ENCODE measurements at places on chromosomes 12 and 14. TPM values are rescaled to one million over a fixed set of nuclear protein-coding genes. Genes with fewer than 3 reads are reported as not detected.

Gene UBR7
- total RNA-seq = 23.9 TPM

Gene BIN2
- 0.22 TPM for total RNA-seq

Gene VSIG10
- total RNA-seq = 42.6 TPM

Gene KRT72
- 0.17 TPM for total RNA-seq

Gene TRIM9
- 4.6 TPM for total RNA-seq

Gene CMAS
- total RNA-seq = 36.1 TPM

Gene ZDHHC17
- total RNA-seq = 25.3 TPM

Gene TMEM229B
- total RNA-seq = 0.71 TPM

DNA sequence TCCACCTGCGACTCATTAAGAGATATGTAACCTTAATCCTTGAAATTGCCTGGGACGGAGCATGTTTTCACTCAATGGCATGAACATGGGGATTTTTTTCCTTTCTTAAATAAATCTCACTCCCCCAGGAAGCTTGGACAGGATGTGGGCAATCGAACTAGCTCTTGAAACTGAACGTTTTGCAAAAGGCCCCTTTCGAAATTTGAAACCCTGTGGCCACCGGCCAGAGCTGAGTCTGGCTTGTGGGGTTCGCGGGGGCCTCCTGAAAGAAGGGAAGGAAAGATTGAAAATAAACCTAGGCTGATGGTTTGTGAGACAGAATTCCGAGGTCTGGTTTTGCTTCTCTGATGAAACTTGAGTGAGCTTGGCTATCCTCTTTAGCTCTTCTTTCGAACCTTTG is 101.4 kb upstream of the RTL1 start:
- DNase-seq = no peak

DNA sequence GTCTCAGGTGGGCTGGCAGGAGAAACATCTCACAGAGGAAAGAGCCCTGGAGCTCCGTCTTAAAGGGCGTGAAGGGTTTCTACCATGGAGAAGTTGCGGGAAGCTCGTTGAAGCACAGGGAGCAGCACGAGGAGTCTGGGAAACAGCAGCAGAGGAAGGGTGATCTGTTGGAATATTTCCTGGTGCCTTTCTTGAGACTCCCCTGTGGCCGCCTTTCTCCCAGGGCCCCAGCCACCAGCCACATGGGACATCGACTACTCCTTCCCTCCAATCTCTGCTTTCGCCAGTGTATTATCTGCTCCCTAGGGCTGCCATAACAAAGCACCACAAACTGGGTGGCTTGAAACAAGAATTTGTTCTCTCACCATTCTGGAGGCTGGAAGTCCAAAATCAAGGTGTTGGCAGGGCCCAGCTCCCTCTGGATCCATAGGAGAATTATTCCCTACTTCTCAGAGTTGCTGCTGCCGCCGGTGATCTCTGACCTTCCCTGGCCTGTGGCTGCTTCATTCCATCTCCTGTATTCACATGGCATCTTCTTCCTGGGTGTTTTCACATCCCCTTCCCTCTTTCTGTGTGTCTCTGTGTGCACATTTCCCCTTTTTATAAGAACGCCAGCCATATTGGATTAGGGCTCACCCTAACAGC is 152.8 kb upstream of the GSC start:
- no peak for DNase-seq

DNA sequence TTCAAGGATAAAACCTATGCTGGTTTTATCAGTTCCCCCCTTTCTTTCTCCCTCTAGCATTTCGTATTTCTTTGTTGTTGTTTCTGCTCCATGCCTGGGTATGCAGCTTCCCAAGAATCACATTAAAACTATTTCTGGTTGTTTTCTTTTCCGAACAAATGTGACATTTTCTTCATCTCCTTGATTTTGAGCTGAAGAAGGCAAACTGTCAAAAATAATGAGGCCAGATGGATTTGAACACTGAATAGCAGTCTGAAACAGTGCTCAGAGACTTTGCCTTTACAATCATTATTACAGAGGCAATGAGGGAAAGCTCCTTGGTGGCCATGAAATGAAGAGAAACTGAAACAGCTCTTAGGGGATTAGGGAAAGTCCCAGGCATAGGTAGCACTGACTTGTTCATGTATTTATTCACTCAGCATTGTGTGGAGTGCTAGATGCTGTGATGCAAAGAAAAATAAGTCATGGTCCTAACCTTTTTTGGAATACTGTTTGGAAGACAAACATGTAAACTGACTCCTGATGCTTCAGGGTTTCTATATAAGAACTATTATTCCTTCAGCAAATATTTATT is 319.5 kb downstream of the FUT8 start:
- no peak for DNase-seq

- DNase-seq = no peak
Measured at GRCh38 chr12:66188584-66189485, at the start of gene IRAK3. Gene IRAK3 (plus strand): TSS chr12:66189214. CDS start chr12:66189300, 86 bp downstream.

- DNase-seq = no peak
Measured at GRCh38 chr14:96920023-96920422, 122.8 kb downstream of the VRK1 start.

DNA sequence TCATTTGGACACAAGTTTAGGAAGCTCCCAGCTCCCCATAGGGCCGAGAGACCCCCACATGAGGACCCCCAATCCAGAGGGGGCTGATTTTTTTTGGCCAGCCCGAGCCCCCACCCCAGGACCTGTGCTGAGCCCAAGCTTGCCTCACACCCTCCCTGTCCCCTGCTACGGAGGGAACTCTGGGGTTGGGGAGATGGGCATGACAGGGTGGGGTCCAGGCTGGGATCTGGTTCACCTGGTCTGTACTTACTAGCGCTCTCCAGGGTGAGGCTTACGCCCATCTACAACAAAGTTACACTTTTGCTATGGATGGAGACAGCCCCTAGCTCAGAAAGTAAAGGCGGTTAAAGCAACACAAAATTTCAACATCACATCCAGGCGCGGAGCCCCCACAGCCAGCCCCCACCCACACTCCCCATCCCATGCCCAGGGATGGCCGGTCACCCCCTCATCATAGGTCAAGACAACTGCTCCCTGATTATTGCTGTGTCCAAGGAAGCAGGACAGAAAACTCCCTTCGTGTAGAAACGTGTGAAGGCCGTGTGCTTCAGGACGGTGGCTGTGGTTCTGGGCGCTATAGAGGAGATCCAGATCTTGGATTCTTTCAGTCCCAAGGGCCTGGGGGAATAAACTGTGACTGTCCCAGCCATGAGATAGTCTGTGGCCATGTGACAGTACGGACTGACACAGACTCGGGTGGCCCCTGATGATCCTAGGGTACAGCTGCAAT is 10.7 kb downstream of the SLC25A29 start:
- DNase-seq = no peak

DNA sequence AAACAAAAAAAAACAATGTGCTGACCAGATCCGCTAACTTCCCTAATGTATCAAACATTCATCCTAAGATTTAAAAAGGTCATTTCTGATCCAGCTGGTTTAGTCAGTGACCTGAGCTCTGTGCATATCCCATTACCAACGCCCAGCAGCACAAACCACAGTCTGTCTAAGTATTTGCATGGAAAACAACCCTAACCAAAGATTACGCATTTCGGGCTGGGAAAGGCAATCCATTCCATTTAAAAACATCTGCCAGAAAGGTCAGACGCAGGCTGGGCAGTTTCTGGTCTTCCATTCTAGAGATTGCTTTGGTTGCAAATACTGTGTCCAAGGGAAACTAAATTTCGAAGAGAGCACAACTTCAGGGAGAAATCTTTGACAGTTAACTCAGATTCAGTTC is 234.9 kb downstream of the FLRT2 start:
- DNase-seq = no peak

- no peak for DNase-seq
Measured at GRCh38 chr12:112413855-112414625, 4.6 kb upstream of the RPL6 start.

DNA sequence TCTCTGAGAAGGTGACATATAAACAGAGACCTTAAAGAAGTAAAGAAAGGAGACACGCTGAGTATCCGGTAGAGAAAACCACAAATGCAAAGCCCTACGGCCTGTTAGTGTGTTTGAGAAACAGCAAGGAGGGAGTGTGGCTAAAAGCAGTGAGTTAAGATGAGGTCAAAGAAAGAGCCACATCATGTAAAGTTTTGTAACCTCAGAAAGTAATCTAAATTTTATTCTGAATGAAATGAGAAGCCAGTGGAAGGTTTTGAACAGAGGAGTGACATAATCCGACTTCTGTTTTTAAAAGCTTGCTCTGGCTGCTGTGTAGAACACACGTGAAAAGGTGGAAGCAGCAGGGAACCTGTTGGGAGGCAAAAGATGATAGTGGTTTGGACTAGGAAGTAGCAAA is 32.6 kb downstream of the PPP2R5E start:
- no peak for DNase-seq

GRCh38 chr14:82366803-82367202 is 833.1 kb upstream of the SEL1L start:
- no peak for DNase-seq

GRCh38 chr14:32478050-32478449 is 149.0 kb downstream of the AKAP6 start:
- no peak for DNase-seq

- DNase-seq = no peak
Measured at GRCh38 chr12:99087278-99087677, 442.2 kb downstream of the APAF1 start.

DNA sequence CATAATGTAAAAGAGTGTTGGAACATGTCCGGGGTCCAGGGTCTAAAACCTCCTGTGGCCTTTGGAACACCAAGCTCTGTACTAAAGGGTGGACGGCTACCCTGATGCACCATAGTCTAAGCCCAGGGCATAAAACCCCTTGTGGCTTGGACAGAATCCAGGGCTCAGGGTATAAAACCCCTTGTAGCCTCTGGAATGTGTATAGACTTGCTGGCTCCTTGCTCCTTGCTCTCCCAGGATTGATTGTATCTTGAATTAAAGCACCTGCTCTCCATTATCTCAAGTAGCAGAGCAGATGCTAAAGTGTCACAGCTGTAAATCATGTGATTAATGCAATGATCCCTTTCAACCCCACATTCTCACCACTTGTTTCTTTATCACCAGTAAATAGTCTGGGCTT is 556.5 kb downstream of the LRFN5 start:
- DNase-seq = no peak

DNA sequence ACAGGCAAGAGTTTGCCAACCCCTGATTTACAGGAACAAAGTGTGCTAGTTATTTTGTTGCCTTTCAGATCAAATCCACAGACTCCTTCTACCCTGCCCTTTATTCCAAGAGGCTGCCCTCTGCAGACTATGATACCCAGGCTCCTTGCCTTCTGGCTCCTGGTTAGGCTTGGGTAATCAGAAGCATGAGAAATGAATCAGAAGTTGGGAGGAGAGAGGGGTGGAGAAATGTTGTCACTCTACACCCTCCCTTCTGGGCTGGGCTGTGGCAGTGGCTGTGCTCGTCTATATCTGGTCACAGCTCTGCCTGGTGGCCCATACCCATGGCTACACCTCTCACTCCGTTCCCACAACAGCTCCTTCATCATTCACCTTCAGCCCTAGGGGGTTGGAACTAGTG is 204.6 kb upstream of the PLXNC1 start:
- DNase-seq = peak; percentile 3

DNA sequence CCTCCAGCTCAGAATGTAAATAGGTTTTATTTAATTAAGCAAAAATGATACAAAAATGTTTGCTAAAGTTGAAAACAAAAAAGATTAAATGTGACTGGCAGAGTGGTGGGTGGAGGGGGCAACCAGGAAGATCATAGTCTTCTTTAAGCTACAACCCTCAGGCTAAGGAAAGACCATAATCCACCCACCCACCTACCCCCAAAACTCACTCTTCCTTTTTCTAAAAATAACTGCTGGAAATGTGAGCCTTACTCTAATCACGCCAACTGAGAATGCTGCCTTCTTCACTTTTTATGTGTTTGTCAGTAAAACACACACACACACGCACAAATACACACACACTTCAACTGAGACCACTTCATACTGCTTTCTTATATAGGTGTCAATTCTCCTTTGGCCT is 230.0 kb upstream of the EGLN3 start:
- DNase-seq = no peak

GRCh38 chr12:47370421-47370820 is 290.7 kb upstream of the AMIGO2 start:
- no peak for DNase-seq

DNA sequence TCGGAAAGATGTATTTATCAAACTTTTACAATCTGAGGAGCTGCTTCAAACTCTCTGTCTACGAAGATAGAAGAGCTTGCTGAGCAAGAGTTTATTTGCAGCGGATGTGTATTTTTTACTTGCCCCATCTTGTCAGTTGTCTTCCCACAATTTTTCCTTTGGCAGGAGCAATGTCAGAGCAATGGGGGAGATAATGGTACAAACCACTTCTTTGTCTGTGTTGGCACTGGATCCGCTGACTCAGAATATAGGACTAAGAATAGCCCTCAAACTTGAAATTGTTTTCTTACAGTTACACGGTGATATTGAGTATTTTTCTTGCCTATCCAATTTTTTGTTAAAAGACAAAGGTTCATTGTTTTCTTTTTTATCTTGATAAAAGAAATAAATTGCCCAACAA is 27.6 kb downstream of the HELB start:
- DNase-seq = no peak

DNA sequence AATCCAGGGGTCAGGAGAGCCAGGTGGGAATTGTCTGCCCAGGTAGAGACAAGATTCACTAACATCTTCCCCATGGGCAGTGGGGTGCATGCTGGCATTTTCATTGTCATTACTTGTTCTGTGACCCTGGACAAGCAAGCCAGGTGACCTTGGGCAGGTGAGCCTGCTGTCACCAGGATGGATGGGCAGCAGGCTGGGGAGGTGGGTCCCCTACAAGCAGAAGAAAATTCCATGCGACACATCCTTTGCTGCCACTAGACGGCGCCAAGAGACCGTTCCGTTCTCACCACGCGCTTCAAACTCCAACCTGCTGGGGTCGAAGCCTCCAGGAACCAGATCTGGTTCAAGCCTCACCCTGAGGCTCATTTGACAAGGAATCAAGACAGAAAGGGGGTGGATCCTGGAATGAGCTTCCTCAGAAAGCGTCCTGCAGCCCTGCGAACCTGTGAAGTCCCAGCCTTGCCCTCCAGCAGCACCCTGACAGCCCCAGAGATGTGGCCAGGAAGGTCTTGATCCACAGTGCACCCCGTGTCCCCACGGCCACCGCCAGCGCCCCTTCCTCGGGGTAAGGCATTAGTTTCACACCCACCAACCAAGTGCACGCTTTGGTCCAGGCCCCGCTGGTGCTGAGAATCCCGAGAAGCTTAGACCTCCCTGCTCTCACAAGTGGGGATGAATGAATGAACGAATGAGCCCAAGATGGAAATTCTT is 3.2 kb upstream of the DYNC1H1 start:
- DNase-seq = peak; percentile 63

GRCh38 chr14:58054100-58054499 is 97.9 kb downstream of the ARMH4 start:
- DNase-seq = no peak

- no peak for DNase-seq
Measured at GRCh38 chr12:76998908-76999556, 66.3 kb downstream of the E2F7 start.

GRCh38 chr12:113591480-113591974 is 119.9 kb upstream of the LHX5 start:
- no peak for DNase-seq
